Fibroblast of lung (primary cell): ENCODE measurements at places on chromosomes 16 and 17.

- H3K27me3 ChIP-seq, result no peaks in the 10 kb centered on the region
- H3K4me3 ChIP-seq, result no peak overlapping the region
- no peaks in the 10 kb centered on the region for H3K36me3 ChIP-seq
- H3K4me1 ChIP-seq, result peaks cover 7% of the 10 kb centered on the region
Observed at GRCh38 chr16:66116163-66117002, 250.1 kb upstream of the CDH5 start.

- no peak overlapping the region for H3K27ac ChIP-seq
- no peaks in the 10 kb centered on the region for H3K36me3 ChIP-seq
- no peak for DNase-seq
- H3K4me1 ChIP-seq, result peaks cover 9% of the 10 kb centered on the region
Observed at GRCh38 chr16:56741399-56741798, 11.5 kb downstream of the NUP93 start.

- DNase-seq, result peak; percentile 84
- no peaks in the 10 kb centered on the region for H3K36me3 ChIP-seq
- H3K4me3 ChIP-seq, result no peak overlapping the region
- H3K27ac ChIP-seq, result no peak overlapping the region
- no peaks in the 10 kb centered on the region for H3K27me3 ChIP-seq
- H3K4me1 ChIP-seq, result peaks cover 19% of the 10 kb centered on the region
Observed at GRCh38 chr16:85372627-85373372, 240.3 kb upstream of the GSE1 start.

DNA sequence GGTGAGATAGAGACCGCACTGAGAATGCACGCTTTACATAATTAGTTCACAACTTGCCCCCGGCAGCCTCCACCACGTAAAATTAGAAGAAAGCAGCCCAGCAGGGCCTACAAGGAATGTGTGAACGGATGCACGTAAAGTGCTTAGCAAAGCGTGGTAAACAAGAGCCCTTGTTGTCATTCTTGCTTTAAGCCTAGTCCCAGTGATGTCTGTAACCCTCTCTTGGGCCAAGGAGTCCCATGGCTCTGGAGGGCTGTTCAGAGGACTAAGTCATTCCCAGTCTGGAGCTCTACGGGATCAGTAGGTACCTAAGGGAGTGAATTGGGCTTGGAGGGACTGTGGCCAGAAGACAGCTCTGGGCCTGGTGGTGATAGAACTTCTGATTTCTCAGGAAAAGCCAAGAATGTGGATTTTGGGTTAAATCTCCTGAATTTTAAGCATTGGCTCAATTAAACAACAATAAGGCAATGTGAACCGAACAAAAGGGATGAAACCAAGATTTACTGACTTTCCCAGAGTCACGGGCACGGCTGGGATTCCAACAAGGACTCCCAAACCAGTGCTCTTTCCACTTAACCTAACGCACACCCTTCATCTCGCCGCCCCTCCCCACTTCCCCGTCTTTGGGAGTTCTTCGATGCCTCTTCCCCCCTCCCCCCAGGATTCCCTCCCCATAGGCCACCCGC is 775 bp upstream of the CHP2 start:
- H3K36me3 ChIP-seq, result no peaks in the 10 kb centered on the region
- H3K4me3 ChIP-seq, result no peak overlapping the region
- H3K27ac ChIP-seq, result no peak overlapping the region
- no peaks in the 10 kb centered on the region for H3K27me3 ChIP-seq
- H3K4me1 ChIP-seq, result no peaks in the 10 kb centered on the region

GRCh38 chr17:8883353-8883752 is 15.9 kb upstream of the PIK3R6 start:
- H3K4me3 ChIP-seq, result no peak overlapping the region
- no peaks in the 10 kb centered on the region for H3K27me3 ChIP-seq
- no peak for DNase-seq
- no peaks in the 10 kb centered on the region for H3K4me1 ChIP-seq

DNA sequence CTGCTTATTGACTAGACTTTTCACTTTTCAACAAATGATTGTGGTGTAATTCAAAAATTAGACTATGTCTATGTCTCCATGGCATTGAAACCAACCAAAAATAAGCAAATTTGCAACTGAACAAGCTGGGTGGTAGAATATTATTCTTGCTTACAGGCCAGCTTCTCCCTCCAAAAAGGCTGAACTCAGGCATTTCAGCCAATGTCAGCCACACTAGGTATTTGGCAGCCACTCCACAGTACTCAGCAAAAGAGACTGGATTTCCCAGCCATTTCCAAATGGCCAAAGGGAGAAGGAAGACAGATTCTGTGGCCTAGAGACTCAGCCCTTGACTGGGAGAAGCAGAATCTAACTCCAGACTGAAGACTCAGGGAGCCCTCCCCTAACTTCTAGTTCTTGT is 121.8 kb upstream of the IRX5 start:
- H3K36me3 ChIP-seq, result no peaks in the 10 kb centered on the region
- no peak overlapping the region for H3K4me3 ChIP-seq
- H3K4me1 ChIP-seq, result no peaks in the 10 kb centered on the region
- no peak for DNase-seq

DNA sequence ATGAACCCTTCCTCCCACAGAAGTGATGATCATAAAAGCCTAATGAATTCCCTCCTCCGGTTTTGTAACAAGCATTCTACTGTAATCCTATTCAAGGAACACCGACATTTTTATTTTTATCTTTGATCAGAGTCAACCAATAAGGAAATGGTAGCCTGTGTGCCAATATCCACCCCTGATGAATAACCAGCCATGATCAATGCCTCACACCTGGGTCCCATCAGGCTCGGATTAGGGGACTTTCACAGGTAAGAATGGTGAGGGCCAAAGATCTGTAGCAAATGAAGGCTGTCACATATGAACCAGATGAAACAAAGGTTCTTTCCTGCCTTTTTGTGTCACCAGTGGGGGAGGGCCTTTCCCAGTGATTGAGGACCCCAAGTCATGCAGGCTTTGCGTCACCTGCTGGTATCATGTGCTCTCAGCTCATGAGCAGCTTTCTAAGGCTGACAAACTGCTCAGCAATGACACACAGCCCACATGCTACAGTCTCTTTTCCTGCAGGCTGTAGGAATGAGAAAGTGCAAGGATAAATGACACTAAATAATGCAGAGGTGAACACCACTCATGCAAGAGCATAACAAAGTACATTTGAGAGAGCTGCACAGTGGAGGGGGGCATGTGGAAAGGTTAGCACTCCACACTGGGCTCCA is 34.9 kb downstream of the TOM1L2 start:
- peaks cover 1% of the 10 kb centered on the region for H3K36me3 ChIP-seq
- H3K4me1 ChIP-seq, result peaks cover 50% of the 10 kb centered on the region
- no peak overlapping the region for H3K27ac ChIP-seq
- peak; percentile 72 for DNase-seq
- no peak overlapping the region for H3K4me3 ChIP-seq
